ENCODE measurements at places on chromosomes 7 and 10.

GRCh38 chr10:110495731-110496552, 1.8 kb upstream of the DUSP5 start:
- H3K27me3 ChIP-seq = no peaks in the 10 kb centered on the region
- H3K4me1 ChIP-seq = peaks cover 43% of the 10 kb centered on the region
- H3K27ac ChIP-seq = peak overlapping the region; percentile 98

- peaks cover 6% of the 10 kb centered on the region for H3K4me1 ChIP-seq
- no peak overlapping the region for H3K27ac ChIP-seq
- H3K27me3 ChIP-seq = peaks cover 51% of the 10 kb centered on the region
- no peak overlapping the region for H3K4me3 ChIP-seq
Observed at GRCh38 chr7:22732556-22733126, 5.6 kb downstream of the IL6 start.

DNA sequence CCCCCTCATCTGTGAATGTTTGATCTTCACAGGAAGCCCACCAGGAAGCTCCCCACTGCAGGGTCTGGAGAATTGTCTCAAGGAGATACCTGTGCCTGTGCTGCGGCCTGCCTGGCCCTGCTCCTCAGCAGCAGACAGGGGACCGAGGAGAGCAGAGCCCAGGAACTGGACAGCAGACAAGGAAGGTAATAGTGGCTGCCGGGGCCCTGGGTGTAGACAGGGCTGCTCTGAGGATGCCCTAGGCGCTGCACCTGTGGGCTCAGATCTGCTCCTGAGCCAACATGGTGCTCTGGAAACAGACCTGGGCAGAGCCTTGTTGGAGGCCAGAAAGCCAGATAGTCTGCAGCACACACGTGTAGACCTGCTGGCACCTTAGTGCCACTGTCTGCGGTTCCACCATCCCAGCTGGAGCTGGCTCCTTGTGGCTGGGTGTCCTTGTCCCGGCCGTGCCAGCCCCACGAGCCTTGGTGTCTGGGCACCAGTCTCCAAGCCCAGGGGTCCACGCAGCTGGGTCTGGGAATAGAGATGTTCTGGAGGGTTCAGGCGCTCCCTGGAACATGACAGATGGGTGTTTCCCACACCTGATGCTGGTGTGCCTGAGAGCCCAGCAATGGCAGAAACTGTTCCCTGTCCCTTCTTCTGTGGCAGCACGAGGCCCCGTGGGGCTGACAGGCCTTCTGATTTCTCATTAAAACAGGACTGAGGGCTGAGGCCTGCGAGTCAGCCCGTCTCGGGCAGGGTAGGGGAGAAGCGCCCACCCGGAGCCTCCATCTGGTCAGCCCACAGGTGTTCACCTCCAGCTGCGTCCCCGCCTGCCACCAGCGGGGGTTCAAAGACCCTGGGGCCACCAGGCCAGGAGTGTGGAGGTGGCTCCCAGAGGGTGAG, 44.7 kb downstream of the ZNF467 start:
- H3K4me3 ChIP-seq = no peak overlapping the region
- DNase-seq = no peak
- H3K4me1 ChIP-seq = no peaks in the 10 kb centered on the region
- peaks cover 13% of the 10 kb centered on the region for H3K36me3 ChIP-seq

DNA sequence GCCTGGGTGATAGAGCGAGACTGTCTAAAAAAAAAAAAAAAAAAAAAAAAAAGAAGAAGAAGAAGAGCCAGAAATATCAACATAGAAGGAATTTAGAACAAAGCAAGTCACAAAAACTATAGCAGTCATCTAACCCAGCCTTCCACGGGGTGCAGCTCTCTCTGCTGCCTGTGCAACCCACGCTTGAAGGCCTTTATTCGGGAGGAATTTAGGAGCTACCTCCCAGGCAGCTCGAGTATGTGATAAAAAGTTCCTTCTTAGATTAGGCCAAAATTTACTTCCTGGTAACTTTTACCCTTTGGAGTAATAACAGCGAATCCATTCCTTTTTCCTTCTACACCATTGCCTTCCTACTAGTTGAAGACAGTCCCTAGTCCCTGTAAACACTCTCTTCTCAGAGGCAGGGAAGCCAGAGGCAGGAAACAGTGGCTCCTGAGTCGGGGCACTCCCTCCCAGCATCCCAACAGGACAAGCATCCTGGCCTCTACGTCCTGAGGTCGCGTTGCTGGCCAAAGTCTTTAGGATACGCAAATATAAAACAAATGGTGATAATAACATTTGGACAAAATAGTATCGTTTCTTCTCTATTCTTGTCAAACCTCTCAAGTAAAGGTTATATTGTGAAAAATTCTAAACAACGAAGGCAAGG, 109.3 kb upstream of the KMT2C start:
- H3K36me3 ChIP-seq = no peaks in the 10 kb centered on the region
- peaks cover 10% of the 10 kb centered on the region for H3K27me3 ChIP-seq
- no peaks in the 10 kb centered on the region for H3K4me1 ChIP-seq

DNA sequence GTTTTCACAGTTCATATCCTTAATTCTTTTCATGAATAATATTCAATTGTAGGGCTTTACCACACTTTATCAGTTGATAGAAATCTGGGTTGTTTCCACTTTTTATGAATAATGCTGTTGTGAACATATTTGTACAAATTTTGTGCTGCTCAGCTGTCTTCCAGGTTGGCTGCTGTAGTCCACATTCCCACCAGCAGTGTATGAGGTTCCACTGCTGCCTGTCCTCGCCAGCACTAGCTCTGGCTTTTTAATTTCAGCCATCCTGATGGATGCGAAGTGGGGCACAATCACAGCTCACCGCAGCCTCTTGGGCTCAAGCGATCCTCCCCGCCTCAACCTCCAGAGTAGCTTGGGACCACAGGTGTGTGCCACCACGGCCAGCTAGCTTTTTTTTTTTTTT, 32.8 kb downstream of the NUDT5 start:
- H3K4me3 ChIP-seq = no peak overlapping the region
- H3K36me3 ChIP-seq = peaks cover 35% of the 10 kb centered on the region
- H3K4me1 ChIP-seq = no peaks in the 10 kb centered on the region
- no peak overlapping the region for H3K27ac ChIP-seq
- DNase-seq = no peak
- no peaks in the 10 kb centered on the region for H3K27me3 ChIP-seq

DNA sequence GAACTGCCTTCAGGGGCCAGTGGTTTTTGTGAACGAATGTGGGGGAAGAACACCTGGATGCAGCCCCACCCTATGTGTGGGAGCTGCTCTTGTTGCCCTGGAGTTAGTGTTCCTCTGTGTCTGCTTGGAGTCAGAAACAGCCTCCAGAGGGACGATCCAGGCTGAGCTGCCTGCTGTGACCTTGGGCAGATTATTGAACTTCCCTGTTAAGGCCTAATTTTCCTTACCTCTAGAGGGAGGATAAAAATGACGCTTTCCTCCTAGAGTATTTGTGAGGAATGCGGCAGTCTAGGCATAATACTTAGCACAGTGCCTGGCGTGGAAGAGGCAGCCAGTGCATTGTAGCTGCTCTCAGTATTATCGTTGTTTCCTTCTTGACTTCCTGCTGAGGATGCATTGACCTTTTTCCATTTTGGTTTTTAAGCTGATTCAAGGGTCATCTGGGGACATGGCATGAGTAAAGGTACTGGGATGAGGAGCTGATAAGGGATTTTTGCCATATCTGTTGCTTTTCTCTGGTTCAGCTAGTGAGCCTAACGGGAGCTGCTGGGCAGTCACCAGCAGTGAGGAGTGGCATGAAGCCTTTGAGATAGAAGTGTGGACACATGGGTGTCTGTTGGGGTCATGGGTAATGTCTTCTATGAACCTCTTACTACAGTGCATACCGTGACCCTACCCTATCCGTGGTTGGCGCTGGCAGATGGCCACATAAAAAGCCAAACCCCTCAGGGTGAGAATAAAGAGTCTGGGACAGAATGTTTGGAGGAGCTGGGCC, 6.4 kb downstream of the ZFYVE27 start:
- no peak for DNase-seq
- no peak overlapping the region for H3K27ac ChIP-seq
- no peak overlapping the region for H3K4me3 ChIP-seq
- peaks cover 58% of the 10 kb centered on the region for H3K4me1 ChIP-seq

DNA sequence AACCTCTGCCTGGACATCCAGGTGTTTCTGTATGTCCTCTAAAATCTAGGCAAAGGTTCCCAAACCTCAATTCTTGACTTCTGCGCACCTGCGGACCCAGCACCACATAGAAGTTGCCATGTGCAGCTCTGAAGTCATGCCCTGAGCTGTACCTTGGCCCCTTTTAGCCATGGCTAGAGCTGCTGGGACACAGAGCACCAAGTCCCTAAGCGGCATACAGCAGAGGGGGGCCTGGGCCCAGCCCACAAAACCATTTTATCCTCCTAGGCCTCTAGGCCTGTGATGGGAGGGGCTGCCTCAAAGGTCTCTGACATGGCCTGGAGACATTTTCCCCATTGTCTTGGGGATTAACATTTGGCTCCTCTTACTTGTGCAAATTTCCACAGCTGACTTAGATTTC, 14.6 kb downstream of the TMEM243 start:
- H3K36me3 ChIP-seq = peaks cover 8% of the 10 kb centered on the region
- DNase-seq = no peak
- H3K4me3 ChIP-seq = no peak overlapping the region

DNA sequence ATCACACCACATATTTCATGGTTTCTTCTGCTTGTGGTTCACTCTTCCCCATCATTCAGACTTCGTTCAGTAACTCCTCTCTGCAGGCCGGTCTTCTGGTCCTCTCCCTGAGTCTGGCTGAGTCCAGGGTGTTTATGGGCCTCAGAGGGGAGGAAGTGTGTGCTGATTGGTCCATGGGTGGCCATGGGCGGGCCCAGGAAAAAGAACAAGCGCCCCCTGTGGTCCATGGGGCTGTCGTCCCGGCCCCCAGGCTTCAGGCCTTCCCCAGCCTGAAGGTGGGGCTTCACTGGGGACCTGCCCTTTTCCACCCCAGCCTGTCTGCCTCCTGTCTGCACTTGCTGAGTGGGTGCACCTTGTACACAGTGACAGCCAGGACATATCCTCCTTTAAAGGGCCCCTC, 123.7 kb downstream of the VIPR2 start:
- peaks cover 51% of the 10 kb centered on the region for H3K27me3 ChIP-seq
- no peaks in the 10 kb centered on the region for H3K36me3 ChIP-seq
- no peak overlapping the region for H3K27ac ChIP-seq
- no peaks in the 10 kb centered on the region for H3K4me1 ChIP-seq
- no peak overlapping the region for H3K4me3 ChIP-seq
- no peak for DNase-seq

- H3K36me3 ChIP-seq = no peaks in the 10 kb centered on the region
- DNase-seq = no peak
- H3K4me3 ChIP-seq = no peak overlapping the region
- no peaks in the 10 kb centered on the region for H3K27me3 ChIP-seq
Observed at GRCh38 chr10:106661133-106661766, 503.3 kb downstream of the SORCS1 start.

DNA sequence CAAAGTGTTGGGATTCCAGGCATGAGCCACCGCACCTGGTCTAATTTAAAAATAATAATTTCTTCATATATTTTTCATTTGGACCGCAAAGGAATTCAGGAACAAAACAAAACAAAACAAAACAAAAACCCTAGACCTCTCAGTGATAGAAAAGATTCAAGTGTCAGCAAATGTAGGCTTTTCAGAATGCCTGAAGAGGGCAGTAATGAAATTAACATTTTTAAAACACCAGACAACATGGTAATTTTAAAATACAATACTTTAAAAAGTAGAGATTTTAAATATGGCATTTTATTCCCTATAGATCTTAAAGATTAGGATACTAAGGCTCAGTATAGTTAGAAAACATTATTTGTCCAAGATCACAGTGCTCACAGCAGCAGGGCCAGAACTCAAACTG, 36.6 kb downstream of the DNMBP start:
- no peak for DNase-seq
- H3K27ac ChIP-seq = no peak overlapping the region
- peaks cover 6% of the 10 kb centered on the region for H3K36me3 ChIP-seq
- H3K4me3 ChIP-seq = no peak overlapping the region

DNA sequence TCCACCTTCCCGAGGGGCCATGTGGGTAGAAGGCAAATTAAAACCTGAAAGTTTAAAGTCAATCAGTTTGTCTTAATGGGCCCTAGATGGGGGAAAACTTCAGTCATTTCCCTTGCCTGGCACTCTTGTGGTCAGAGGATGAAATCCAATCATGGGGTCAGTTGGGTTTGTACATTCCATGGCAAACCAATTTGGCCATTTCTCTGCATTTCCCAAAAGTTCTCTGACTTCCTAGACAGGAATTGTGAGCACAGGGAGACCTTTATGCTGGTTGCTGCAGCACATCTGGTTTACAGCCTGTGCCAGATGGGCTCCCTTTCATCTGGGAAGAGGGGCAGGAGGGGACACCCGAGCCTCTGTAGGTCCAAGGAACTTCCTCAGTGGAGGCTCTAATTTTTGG, 113.0 kb downstream of the CYP26A1 start:
- H3K36me3 ChIP-seq = no peaks in the 10 kb centered on the region
- peaks cover 53% of the 10 kb centered on the region for H3K27me3 ChIP-seq
- no peaks in the 10 kb centered on the region for H3K4me1 ChIP-seq
- no peak overlapping the region for H3K27ac ChIP-seq
- no peak for DNase-seq
- H3K4me3 ChIP-seq = no peak overlapping the region

DNA sequence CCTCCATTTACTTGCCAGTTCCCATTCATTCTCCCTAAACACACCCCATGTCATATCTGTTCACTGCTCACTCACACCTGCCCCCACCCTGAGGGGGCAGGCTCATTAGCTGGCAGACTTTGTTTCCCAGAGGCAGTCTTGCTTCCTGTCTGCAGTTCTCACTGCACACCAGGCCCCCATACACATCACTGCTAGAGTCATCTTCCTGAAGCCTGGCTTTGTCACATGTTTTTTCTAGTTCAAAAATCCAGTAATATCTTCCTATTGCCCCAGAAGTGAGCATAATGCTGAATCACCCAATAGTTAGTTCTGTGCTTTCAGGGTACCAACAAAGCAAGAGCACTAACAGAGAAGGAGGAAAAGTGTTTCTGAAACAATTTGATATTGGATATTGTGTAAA, 1.9 kb downstream of the LRRC72 start:
- DNase-seq = no peak
- no peaks in the 10 kb centered on the region for H3K4me1 ChIP-seq
- H3K27me3 ChIP-seq = no peaks in the 10 kb centered on the region
- no peak overlapping the region for H3K4me3 ChIP-seq
- H3K36me3 ChIP-seq = no peaks in the 10 kb centered on the region

DNA sequence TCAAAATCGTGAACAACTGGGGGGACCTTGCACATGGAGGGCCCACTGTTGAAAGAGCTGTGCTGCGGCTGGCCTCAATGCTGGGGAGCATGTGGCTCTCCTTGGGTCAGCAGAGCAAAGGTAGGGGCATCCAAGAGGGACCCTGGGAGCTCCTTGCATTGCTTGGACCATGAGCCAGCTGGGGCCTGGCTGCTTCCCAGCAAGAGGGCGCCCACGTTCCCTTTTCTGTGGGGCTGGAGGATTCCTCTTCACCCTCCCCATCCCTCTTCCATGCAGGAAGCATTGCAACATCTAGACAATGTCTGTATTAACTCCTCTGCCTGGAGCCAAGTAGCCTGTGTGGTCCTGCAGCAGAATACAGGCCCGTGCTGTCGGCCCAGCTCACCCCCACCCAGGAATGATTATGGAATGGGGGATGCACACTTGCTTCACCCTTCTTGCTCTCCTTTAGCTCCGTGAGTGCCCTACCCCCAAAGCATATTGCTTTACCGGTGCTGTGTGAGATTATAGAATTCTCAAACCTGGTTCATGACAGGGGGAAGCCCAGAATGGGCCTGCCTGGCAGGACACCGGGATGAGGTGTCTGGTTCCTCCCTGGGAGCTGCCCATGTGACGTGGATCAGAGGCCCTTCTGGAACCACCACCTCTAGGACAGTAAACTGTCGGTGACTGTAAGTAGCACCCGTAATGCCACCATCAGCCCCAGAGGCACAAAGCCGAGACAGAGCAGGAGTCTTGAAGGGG, 61.9 kb downstream of the SYPL1 start:
- peaks cover 11% of the 10 kb centered on the region for H3K27me3 ChIP-seq
- no peak overlapping the region for H3K4me3 ChIP-seq
- no peaks in the 10 kb centered on the region for H3K36me3 ChIP-seq
- H3K4me1 ChIP-seq = no peaks in the 10 kb centered on the region

All from central memory CD8-positive, alpha-beta T cell (primary cell).